ENCODE measurements at places on chromosomes 5 and 9.

DNA sequence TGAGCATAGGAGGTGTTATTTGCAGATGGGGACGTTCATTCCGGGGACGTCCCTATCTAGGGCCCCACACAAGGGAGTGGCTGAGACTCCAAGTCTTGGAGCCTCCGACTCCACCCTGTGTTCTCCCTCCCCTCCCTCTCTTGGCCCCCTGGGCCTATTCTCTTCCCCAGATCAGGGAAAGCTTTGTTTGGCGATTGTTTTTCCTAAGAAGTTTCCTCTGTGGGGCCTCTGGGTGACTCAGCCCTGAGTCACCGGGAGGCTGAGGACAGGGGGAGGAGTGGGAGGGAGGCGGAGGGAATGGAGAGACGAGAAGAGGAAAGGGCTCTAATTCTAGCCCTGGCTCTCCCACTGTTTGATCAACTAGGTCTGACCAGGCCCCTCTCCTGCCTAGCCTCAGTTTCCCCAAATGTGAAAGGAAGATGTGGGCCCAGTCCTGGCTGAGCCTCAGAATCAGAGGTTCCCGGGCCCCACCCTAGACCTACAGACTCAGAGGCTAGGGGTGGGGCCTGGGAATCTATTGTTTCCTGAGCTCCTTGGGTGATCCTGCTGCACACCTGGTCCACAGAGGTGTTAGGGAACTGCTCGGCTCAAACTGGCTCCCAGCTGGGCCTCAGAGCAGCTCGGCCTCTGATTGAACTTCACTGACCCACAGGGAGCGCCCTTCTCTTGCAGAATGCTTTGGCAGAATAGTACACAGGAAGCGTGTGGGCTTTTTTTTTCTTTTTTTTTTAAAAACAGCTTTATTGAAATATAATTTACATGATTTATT lies 19.2 kb downstream of the GSN start:
- no peak for DNase-seq

- no peak for DNase-seq
These were observed 393.4 kb upstream of the IRX4 start for GRCh38 chr5:2276101-2276500.

- no peak for DNase-seq
These were observed 221.4 kb downstream of the CFAP90 start for GRCh38 chr5:7629561-7629960.

- DNase-seq = no peak
These were observed 70.8 kb upstream of the VCAN start for GRCh38 chr5:83400701-83401100.

Data from GM12865 (cell line).